ENCODE measurements at places on chromosomes 11 and 22. TPM values are rescaled to one million over a fixed set of nuclear protein-coding genes. Genes with fewer than 3 reads are reported as not detected.

DNA sequence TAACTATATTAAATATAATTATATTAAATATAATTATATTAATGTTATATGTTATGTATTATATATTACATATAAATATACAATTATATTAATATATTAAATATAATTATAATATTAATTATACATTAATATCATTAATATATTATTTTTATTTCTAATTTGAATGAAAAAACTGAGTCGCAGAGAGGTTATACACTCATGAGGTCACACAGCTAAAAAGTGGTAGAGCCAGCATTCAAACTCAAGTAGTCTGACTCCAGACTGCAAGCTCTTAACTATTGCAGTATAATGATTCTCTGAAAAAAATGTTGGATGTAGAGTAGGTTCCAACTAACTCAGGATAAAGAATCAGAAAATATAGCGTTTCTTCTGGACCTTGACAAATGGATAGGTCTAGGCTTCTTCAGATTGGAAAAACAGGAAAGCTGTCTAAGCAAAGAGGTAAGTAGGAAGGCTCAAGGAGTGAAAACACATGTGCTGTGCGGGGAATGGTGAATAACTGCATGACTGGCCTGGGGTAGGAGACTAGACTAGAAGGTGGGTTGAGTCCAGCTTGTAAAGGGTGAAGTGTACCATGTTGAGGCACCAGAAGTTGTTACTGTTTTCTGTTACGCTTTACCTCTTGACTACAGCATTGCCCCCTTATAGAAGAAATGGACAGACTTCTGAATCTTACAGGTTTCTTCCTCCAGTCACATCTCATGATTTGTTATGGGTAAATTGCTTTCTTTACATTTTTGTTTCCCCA lies 80.3 kb downstream of the TRIM44 start:
- DNase-seq: no peak

- DNase-seq: no peak
These were observed 848.7 kb downstream of the OPCML start for GRCh38 chr11:132683602-132684001.

DNA sequence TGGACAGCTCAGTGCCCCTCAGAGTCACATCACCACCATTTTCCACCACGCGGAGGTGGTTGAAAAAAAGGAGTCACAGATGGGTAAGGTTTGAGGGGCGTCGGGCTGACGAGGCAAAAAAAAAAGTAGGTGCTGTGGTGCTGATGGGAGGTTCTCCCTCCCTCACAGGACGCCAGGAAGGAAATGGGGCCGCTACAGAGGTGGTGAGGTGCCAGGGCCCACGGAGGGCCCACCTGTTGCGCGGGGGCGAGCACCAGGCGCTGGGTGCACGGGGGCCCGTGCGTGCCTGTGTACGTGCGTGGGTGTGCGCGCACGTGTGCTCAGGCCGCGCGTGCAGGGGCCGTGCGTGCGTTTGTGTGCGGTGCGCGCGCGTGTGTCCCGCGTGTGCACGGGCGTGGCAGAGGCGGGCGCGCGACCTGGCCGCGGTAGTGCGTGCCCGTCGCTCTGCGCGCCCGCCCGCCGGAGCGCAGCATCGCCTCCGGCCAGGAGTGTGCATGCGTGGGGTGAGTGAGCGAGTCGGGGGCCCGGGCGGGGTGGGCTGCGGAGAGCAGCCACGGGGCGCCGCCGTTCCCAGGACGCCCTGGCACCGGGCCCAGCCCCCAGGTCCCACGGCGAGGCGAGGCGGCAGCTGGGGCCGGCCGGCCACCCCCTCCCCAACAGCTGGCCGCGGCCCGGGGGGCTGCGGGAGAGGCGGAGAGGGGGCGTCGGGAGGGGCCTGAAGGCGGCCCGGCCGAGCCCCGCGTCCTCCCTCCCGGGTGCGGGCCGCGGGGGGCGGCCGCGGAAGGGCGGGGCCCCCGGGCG lies 2.8 kb downstream of the PDGFB start:
- no peak for DNase-seq

GRCh38 chr11:113377681-113378412 lies 9.7 kb upstream of the ANKK1 start:
- DNase-seq: no peak

DNA sequence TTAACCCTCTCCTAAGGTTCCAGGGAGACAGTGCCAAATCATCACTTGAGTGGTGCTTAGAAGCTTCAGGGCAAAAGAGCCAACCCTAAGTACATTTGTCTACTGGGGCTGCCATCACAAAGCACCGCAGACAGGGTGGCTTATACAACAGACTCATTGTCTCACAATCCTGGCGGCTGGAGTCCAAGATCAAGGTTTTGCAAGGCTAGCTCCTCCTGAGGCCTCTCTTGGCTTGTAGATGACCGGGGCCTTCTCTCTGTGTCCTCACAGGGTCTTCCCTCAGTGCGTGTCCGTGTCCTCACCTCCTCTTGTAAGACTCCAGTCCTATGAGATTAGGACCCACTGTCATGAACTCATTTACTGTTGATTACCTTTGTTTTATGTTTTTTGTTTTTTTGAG lies 34.1 kb upstream of the CD81 start:
- no peak for DNase-seq

GRCh38 chr22:35891442-35891841 lies 137.2 kb downstream of the RBFOX2 start:
- DNase-seq: no peak

- DNase-seq: no peak
These were observed 155.1 kb upstream of the BLID start for GRCh38 chr11:122271137-122271536.

DNA sequence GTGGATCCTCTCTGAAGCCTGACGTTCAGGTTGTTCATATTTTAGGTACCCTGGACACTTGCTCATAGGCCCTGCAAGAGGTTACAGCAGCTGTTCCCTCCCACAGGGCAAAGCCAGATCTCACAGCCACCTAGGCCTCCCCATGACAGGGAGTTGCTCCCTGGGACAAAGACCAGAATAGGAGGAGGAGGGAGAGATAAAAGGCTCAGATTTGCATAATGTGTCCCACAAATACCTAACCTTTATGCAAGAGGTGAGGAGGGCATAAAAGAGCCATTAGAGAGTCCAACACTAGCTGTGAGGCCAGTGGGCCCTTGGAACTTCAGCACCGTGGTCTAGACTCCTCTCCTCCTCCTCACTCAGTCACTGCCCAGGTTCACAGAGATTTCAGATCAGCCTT lies 33.8 kb downstream of the ZNF280B start:
- DNase-seq: no peak

- DNase-seq: no peak
These were observed 297.7 kb upstream of the CCDC90B start for GRCh38 chr11:83583757-83584366.

- no peak for DNase-seq
These were observed 103.6 kb downstream of the MTNR1B start for GRCh38 chr11:93073026-93073425.

- DNase-seq: no peak
These were observed 9.3 kb downstream of the CD44 start for GRCh38 chr11:35148163-35148837.

The SAA4 gene
- not detected for total RNA-seq

The GRAP2 gene
- 4.2 TPM for total RNA-seq

The LINC01488 gene
- not detected for total RNA-seq

The AAMDC gene
- 27.9 TPM for total RNA-seq

All from mucosa of descending colon (tissue), 3 donors.